Esophagus muscularis mucosa (tissue), 4 donors: ENCODE measurements at places on chromosomes 5 and 9. TPM values are rescaled to one million over a fixed set of nuclear protein-coding genes. Genes with fewer than 3 reads are reported as not detected.
A peak's percentile ranks its signal among the peaks of the same experiment; 100 is the strongest.

ANKRD31 gene
- total RNA-seq, result 0.06 TPM

SHROOM1 gene
- 4.5 TPM for total RNA-seq

ATOSB gene
- total RNA-seq, result 26.4 TPM

PRRX2 gene
- 13.1 TPM for total RNA-seq

DNA sequence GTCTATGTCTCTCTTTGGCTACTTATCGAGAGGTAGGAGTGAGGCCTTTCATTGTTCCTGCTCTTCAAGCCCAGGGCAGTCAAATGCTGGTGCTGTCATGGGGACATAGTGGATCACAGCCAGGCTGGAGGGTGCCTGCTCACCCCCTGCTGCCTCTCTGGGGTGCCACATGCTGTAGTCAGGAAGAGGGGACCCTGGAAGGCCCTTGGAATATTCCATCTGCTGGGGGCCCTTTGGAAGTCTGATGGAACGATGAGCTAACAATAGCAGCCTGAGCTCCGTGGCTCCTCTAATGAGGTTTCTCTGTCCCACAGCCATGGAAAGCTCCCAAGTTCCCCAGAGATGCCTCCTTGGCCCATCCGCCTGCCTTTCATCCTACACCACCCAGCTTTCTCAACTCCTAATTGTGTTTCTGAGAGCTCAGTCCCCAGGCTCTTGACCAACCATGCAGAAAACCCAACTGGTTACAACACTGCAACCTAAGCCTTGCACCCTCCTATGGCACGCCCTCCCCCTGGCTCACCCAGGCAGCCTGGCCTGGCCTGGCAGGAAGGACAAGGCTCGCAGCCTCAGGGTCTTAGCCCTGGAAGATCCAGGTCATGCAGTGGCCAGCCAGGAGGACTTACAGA, 91.7 kb downstream of the NRG2 start:
- DNase-seq, result peak; percentile 88
- no peak overlapping the region for H3K27ac ChIP-seq
- H3K4me1 ChIP-seq, result peaks cover 15% of the 10 kb centered on the region
- H3K36me3 ChIP-seq, result no peaks in the 10 kb centered on the region

DNA sequence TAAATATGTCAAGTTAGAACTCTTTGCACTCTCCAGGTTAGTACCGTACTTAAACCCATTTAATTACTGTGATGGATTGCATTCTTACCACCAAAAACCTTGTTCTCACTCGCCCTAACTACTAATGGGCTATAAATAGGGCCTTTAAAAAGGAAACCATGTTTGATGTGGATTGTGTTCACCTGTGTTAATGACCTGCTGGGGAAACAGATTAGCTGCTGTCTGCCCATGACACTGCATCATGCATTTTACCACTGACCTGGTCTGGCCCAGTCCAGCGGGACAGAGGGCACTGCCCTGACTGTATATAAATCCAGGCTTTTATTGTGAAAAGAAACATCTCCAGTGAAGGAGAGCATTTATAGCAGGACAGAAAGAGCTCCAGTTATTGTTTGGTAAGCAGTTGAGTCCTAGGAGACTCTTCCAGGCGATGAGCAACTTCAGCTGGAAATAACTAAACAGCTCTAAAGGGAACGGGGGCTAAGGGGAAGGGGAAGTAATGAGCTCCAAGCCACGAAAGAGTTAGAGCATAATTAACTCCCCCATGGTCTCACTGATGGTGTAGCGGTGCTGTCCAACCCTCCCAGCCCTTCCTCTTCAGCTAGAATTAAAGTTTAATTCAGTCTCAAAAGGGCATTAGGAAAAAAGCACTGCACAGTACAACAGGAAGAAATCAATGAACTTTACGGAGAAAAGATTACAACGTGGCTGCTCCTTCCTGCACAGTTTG, 303.1 kb downstream of the ENC1 start:
- H3K36me3 ChIP-seq, result no peaks in the 10 kb centered on the region
- H3K27ac ChIP-seq, result peak overlapping the region; percentile 8
- peaks cover 18% of the 10 kb centered on the region for H3K4me1 ChIP-seq
- no peak for DNase-seq
- no peak overlapping the region for H3K4me3 ChIP-seq
- no peaks in the 10 kb centered on the region for H3K27me3 ChIP-seq

DNA sequence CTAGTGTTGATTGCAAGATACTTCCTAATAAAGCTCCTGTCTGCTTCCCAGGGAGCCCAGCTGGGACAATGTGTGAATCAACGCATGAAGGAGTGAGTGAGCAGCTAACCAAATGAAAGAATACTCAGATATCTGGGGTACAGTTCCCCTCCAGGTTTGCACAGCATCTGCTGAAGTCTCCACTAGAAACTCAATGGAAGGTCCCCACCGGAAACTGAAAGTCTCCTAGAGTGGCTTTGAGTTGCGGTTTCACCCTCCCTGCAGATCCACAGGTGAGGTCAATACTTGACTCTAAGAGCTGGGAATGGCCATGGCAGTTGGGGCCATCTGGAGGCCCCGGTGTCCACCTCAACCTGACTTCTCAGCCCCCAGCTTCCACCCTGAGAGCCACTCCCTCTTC, 198.2 kb upstream of the MSX2 start:
- H3K4me3 ChIP-seq, result no peak overlapping the region
- H3K27ac ChIP-seq, result no peak overlapping the region
- DNase-seq, result no peak
- no peaks in the 10 kb centered on the region for H3K27me3 ChIP-seq

- no peak overlapping the region for H3K4me3 ChIP-seq
- no peaks in the 10 kb centered on the region for H3K36me3 ChIP-seq
- H3K27ac ChIP-seq, result no peak overlapping the region
- H3K4me1 ChIP-seq, result no peaks in the 10 kb centered on the region
- no peak for DNase-seq
Observed at GRCh38 chr9:10000669-10001068, 612.1 kb downstream of the PTPRD start.

DNA sequence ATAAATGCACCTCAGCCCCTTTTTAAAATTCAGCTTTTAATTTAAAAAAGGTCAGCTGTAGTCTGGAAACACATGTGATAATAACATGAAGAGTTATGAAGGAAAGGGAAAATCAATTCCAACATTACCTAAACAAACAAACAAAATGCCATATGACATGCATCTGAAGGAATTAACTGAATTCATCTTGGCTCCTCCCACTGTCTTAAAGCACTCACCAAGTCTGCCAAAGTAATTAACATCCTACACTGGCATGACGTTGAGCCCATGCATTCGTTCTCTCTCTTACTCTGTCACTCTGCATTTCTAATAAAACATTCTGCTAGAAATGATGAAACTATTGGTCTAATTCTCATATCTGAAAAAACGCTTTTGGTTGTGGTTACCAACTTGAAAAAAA, 37.7 kb downstream of the TSSK1B start:
- H3K27ac ChIP-seq, result no peak overlapping the region
- H3K4me3 ChIP-seq, result no peak overlapping the region
- H3K27me3 ChIP-seq, result no peaks in the 10 kb centered on the region
- H3K4me1 ChIP-seq, result no peaks in the 10 kb centered on the region
- H3K36me3 ChIP-seq, result no peaks in the 10 kb centered on the region
- DNase-seq, result no peak

DNA sequence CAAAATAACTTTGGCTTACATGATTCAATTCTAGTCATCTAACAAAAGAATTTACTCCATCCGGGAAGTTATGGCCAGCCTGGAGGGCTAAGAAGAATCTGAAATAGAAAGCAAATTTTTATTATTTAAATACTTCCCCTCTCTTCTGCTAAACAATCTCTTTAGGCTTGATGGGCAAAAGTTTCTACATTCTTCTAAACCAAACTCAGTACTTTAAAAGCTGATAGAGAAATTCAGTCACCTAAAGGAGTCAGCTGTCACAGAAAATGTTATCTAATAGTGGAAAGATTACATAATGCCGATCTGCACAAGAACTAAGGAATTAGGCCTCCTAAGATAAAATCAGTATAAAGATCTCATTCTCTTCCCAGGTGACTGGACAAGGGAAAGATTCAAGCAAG, 32.4 kb downstream of the GNAQ start:
- no peaks in the 10 kb centered on the region for H3K36me3 ChIP-seq
- no peak for DNase-seq
- H3K27me3 ChIP-seq, result no peaks in the 10 kb centered on the region
- peaks cover 70% of the 10 kb centered on the region for H3K4me1 ChIP-seq
- H3K27ac ChIP-seq, result no peak overlapping the region
- no peak overlapping the region for H3K4me3 ChIP-seq
